Cerebellar nuclear complex (tissue), 1 donor: ENCODE measurements at places on chromosomes 1 and 21.

- no peak for DNase-seq
Measured at GRCh38 chr1:203286161-203286984, 18.9 kb upstream of the BTG2 start.

DNA sequence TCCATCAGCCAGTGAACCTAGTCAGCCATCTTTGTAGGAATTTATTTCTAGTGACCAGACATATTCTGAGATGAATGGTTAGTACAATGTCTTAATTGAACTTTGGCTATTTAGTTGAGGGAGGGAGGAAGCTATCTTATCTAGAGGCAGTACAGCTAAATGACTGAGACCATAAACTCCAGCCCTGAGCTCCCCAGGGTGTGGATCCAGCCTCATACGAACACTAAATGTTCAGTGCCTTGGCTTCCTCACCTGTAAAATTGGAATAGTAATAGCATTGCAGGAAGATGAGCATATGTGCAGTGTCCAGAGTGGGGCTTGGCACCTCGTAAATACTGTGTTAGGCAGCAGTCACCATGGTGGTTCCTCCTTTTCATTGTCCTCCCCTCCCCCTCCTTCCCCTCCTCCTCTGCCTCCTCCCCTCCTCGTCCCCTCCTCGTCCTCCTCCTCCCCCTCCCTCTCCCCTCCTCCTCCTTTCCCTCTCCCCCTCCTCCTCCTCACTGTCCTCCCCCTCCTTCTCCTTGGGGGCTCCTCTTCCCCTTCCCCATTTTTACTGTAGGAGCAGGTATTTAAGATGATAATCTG is 108.2 kb downstream of the GALNT2 start:
- DNase-seq = no peak

DNA sequence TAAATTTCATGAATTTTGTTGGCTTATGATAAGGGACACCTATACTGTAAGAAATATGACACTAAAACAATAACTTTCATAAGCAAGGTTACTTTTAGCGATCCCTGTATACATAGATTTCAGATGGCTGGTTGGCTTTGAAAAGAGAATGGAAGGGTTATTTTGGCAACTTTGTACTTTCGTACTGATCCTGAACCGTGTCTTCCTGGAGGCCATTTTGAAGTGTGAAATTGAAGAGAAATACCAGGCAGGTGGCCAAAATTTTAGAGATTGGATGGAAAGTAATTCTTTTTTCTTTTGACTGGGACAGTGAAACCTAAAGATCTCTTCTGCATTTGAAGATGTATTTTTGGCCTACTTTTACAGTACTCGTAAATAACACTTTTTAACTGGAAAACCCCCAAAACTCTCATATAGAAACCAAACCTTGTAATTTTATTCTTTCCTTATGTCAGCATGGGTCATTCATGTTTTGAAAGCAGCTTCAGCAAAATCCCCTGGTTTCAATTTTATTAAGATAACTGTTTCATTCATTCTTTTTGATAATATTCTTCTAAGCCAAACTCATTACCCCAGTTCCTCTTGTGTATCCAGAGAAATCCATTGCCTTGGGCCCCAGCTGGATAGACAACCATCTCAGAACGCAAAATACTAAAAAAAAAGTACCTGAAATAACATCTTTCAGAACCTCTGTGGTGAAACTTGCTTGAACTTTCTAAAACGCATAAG is 38.4 kb upstream of the ZNF281 start:
- no peak for DNase-seq

- DNase-seq = no peak
Measured at GRCh38 chr1:91826649-91827048, 59.3 kb downstream of the TGFBR3 start.

DNA sequence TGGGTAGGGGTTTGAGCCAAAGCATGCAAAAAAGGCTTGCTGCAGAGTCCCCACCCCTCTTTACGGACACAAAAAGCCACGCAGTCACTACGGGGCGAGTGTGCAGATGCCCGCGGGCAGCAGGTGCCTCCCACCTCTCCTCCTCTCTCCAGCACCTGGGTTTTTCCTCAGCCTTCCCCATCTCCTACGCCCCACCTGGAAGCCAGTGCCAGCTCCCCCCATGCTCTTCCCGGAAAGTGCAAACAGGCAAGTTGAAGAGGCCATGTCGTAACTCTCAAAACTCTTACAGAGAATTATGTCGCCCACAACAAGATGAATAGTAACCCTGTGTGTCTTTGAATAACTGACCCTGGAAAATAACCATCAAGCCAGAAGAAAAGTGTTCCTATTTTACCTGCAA is 82.5 kb downstream of the PDE9A start:
- no peak for DNase-seq

- DNase-seq = peak; percentile 4
Measured at GRCh38 chr1:26434161-26434752, 2.1 kb downstream of the DHDDS start.

- no peak for DNase-seq
Measured at GRCh38 chr1:57089855-57090254, 124.0 kb upstream of the C8B start.

DNA sequence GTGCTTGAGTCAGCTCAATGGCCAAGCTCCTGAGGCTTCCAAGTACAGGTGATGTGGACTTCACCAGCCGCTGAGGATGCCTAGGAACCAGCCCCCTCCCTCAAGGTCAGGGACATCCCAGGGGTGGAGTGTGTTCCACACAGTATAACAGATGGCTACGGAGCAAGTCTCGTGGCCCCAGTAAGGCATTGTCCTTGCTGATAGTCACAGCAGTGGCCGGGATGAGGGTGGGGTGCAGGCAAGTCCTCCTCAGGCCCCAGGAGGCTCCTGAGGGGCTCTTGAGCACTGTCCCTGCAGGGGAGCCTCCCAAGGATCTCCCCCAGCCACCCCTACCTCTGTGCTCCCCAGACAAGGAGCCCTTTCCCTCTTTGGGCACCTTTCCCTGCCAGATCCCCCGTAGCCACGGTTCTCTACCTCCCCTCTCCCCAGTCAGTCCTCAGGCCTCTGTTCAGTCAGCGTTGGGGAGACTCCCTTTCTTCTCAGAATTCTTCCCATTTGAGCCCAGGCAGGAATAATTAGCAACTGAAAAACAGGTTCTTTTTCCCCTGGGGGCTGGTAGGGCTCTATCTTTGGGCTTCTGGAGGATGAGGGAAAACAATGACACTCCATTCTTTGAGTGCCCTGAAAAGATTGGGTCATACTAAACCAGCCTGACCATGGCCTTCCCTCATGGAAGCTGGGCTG is 7.1 kb upstream of the THEM5 start:
- DNase-seq = no peak

GRCh38 chr1:9589719-9590157 is 1.0 kb downstream of the TMEM201 start:
- no peak for DNase-seq

DNA sequence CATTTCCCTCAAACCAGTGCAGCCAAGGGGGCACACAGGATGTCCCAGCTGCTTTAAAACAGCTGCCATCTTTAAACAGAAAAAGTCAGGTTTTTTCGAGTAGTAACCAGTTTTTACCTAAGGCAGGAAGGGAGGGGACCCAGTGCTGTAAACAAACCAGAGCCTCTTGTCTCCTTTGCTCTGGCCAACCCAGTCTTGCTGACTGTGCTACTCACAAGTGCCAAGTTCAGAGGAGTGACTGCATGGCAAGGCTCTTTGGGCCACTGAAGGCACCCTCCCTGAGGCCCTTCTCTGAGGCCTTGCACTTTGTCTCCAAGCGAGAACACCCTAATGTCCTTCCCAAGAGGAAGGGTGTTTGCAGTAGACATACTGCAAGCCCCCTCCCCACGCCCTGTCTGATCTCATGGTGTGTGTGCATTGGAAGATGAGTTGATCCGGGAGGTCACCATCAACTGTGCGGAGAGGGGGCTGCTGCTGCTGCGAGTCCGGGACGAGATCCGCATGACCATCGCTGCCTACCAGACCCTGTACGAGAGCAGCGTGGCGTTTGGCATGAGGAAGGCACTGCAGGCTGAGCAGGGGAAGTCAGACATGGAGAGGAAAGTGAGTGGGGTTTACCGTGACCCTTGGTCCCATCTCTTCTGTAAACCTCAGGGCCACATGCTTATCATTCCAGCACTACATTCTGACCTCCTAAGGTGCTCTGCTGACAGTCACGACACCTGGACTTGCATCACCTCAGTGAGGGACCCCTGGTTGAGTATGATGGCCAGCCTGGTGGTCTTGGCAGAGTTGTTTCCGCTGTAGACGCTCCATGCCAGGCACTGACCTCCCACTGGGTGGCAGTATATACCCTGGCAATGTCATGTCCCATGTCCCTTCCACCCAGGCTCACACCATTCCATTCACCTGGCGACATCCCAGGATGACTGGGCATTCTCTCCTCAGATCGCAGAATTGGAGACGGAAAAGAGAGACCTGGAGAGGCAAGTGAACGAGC is 4.7 kb downstream of the DNALI1 start:
- no peak for DNase-seq

GRCh38 chr1:121483961-121484424 is 299.2 kb downstream of the SRGAP2C start:
- no peak for DNase-seq

GRCh38 chr1:213786683-213787082 is 201.1 kb upstream of the PROX1 start:
- no peak for DNase-seq

DNA sequence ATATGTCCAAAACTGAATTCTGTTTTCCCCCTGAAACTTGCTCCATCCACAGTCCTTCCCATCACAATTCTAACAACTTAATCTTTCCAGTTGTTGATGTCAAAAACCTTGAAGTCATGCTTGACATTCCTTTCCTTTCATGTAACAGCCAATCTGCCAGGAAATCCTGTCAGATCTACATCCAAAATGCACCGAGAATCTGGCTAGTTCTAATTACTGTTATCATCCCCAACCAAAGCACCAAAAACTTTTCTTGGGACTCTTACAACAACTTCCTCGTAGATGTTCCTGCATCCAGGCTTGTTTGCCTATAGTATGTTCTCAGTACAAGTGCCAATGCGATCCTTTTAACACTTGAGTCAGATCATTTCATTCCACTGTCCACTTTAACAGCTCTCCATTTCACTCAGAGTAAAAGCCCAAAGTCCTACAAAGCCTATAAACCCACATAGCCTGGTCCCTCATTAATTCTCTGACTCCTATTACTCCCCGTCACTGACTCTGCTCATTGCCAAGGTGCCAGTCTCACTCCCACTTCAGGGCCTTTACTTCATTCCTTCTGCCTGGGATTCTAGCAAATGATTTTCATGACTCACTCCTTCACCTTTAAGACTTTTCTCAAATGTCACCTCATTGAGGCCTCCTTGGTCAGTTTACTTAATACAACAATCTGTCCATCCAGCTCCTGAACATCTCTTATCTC is 493.2 kb upstream of the NFIA start:
- no peak for DNase-seq

- no peak for DNase-seq
Measured at GRCh38 chr21:33395891-33396331, 7.3 kb upstream of the IFNGR2 start.
